Activated T-cell treated with anti-CD3 and anti-CD28 coated beads, Interleukin-2, amount 50 U/mL, for 24 hours (primary cell): ENCODE measurements at places on chromosomes 1 and 21.
A peak's percentile ranks its signal among the peaks of the same experiment; 100 is the strongest.

DNA sequence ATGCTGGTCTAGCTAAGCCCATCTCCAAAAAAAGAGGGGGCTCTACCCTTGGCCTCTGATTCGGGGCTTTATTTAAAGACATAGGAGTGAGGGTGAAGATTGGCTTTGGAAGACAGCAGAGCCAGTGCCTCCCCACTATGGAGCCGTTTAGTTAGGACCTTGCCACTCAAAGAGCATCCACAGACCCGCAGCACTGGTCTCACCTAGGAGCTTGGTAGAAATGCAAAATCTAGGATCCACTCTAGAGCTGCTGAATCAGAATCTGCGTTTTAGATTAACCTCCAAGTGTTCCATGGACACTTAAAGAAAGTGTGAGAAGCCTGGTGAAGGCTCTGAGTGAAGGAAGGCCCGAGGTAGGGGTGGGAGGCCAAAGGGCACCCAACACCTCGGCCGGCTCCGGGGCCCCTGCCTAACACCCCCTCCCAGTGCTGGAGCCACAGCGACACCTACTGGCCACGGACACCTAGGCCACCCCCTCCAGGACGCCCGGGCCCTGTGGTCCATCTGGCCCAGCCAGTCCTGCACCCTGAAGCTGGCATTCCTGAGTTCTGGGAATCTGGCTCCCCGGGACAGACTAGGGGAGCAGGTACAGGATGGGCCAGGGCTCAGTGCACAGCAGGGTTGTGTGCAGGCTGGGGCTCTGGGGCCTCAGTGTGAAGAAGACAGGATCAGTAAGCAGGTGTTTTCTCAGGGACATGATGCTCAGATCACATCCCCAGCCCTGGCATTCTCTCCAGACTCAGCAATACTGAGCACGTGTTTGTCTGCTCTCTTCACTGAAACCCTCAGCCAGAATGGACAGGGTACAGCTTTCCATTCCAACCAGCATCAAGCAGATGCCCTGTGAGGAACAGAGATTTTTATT, 79.2 kb downstream of the TMEM53 start:
- peak; percentile 86 for DNase-seq

GRCh38 chr1:160708118-160708517, 3.5 kb downstream of the CD48 start:
- no peak for DNase-seq

GRCh38 chr1:192256674-192257334, 60.0 kb upstream of the RGS21 start:
- DNase-seq = no peak

DNA sequence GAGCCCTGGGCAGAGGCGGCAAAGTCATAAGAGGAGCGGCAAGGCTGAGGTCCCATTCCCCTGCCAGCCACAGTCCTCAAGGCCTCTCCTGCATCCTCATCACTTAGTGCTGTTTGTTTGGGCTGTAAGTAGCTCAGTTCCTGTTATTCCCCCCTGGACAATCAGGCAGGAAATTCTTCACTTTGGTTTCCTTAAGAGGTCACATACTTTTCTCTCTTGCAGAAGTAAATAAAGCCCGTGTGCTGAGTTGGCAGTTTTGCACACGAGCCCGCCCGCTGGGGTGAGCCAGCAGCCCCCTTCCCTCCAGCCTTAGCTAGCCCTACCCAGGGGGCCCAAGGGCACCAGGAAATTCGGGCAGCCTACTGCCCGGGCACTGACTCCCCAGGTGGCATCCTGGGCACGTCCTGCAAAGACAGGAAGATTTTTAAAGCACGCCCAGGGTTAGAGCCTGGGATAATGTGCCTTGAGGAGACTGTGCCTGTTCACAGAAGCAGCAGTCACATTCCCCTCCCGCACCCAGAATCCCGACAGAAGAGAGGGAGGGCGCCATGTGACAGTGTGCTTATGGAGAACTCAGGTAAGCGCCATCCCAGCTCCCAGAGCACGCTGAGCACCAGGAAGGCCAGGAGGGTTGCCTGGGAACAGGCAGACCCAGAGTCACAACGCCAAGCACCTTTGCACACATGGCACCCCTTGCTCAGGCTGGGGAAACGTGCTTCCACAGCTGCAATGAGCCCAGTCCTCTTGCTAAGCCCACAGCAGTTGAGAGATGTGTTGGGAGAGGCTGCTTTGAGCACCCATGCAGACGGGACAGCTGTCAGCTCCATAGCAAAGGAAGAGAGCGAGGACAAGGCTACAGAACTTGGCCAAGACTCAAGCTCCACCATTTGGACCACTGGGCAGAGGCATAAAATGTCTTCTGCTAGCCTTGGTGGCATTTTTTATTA, 144.5 kb upstream of the TMEM51 start:
- DNase-seq = no peak

- no peak for DNase-seq
These were observed 145.2 kb downstream of the TNR start for GRCh38 chr1:175597969-175598765.

GRCh38 chr1:231240531-231240882, 505 bp upstream of the GNPAT start:
- no peak for DNase-seq

GRCh38 chr1:185920602-185921001, 186.4 kb downstream of the HMCN1 start:
- DNase-seq = no peak

- DNase-seq = no peak
These were observed 118.7 kb upstream of the CD34 start for GRCh38 chr1:208029381-208030287.

DNA sequence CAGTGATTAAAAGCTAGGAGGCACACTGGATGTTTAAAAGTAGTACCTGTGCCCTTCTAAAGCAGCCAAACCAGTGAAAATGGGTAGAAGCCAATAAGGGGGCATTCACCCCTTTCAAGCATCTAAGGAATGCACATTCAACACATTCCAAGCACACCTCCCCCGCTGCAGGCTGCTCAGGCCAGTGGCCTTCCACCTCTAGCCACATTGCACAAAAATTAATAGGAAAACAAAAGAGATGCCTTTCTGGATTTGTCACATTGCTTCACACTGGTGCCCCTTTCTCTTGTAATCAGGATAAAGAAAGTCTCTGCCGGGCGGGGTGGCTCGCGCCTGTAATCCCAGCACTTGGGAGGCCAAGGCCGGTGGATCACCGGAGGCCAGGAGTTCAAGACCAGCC, 834.0 kb downstream of the USP25 start:
- DNase-seq = no peak

GRCh38 chr1:217363319-217363718, 267.6 kb downstream of the GPATCH2 start:
- DNase-seq = no peak

DNA sequence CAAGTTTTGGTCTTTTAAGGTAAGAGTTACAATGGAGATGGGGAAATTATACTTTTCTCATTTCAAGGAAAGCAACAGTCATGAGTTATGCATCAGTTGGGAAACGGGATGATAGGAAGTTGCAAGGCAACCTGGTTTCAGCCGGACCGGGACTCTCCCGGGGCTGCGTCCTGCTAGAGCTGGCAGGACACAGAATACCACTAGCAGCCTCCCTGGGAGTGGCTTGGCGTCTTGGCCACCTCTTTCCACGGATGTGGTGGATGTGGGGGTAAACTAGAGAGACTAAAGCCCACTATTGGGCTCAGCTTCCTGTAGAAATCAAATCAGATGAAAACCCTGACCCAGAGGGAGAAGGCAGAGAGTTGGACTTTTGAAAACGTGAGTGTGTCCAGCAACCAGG, 71.9 kb downstream of the ADARB1 start:
- DNase-seq = no peak

- no peak for DNase-seq
These were observed 1.3 kb downstream of the TOR1AIP2 start for GRCh38 chr1:179876300-179876715.

DNA sequence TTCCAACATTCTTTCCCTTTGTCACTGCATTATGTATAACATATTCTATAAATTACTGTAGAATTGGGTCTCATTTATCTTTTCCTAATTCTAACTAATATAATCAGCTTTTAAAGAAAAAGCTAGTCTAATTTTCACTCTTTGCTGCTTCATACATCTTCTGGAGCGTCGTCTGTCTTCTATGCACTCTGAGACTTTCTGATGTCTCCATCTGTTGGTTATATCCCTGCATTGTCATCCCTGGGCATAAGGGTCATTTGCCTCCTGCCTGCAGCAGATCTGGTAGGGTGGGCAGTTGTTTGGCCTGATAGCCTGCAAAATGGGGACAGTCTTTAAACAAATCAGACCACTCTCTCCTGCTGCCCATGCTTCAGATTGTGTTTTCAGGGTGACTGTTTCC, 40.8 kb upstream of the DYNLT5 start:
- DNase-seq = no peak

DNA sequence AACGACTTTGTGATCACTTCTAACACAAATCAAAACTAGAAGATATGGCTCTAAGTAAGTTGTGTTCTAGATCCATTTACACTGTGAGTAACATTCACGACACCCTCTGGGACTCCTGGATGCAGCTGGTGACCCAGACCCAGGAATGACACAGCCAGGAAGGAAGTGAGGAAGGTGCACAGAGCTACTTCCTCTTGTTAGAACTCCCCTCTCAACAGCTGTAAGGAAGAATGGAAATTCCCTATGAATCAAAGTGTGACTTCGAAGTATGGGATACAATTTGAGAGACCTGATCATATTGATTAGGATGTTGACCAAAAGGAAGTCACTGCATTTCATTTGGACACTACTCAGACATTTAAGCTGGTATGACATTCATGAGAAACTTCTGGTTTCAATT, 185.3 kb downstream of the NRIP1 start:
- DNase-seq = no peak

- no peak for DNase-seq
These were observed 103.5 kb downstream of the HMCN1 start for GRCh38 chr1:185837711-185838110.

GRCh38 chr1:48362901-48363300, 109.1 kb downstream of the SPATA6 start:
- DNase-seq = no peak

GRCh38 chr1:101235696-101236515, 913 bp upstream of the S1PR1 start:
- peak; percentile 82 for DNase-seq

DNA sequence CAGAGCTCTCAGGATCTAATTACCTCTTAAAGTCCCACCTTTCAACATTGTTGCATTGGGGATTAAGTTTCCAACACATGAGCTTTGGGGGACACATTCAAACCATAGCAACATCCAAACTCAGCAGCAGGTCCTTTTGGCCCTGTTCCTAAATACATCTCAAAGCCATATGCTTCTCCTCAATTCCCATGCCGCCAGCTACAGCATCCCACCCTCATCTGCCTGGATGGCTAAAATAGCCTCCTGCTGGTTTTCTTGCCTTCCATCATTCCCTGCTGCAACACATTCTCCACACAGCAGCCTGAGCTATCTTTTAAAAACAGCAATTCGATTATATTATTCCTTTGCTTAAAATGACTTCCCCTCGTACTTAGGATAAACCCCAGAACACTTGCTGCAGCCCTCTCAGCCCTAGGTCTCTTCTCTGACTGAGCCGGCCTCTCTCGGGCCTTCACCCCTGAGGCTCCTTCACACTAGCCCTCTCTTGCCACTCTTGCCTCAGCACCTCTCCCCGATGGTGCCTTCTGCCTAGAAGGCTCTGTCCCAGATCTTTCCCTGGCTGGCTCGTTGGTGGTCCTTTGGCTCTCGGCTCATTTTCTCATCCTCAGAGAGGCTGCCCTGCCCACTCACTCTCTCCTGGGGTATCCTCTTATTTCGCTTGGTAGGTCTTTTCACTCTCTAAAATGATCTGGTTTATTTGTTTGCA, 16.5 kb downstream of the MYBPH start:
- DNase-seq = no peak

DNA sequence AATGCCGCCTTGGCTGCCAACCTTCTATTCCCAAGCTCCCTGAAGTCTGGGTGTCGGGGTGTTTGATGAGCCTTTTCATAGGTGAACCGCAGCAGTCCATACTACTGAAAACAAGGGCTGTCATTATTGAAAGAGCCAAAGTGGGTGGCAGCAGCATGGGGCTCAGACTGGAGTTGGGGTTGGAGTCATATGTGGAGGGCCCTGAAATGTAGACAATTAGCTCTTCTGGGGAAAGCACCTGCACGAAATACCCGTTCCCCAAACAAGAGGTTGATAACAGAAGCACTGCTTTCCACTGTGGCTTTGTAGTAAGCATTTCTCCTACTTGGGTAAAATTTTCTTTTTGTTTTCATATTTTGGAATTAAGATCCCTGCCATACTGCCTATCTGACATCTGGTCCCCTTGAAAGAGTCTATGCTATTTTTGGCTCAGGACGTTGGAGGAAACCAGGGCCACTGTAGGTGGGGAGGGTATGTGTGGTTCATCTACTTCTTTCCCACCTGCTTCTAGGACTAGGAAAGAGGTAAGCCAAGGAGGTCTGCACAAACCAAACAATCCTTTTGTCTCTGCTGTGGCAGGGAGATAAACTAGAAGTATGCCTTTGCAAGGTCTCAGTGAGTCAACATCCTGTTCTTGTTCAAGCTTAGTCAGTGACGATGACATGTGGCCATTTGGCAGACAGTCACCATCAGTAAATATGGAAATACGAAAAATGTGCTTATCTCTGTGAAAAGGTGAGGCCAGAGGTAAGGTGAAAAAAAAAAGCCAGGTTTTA, 197.0 kb upstream of the UBE2U start:
- DNase-seq = no peak

DNA sequence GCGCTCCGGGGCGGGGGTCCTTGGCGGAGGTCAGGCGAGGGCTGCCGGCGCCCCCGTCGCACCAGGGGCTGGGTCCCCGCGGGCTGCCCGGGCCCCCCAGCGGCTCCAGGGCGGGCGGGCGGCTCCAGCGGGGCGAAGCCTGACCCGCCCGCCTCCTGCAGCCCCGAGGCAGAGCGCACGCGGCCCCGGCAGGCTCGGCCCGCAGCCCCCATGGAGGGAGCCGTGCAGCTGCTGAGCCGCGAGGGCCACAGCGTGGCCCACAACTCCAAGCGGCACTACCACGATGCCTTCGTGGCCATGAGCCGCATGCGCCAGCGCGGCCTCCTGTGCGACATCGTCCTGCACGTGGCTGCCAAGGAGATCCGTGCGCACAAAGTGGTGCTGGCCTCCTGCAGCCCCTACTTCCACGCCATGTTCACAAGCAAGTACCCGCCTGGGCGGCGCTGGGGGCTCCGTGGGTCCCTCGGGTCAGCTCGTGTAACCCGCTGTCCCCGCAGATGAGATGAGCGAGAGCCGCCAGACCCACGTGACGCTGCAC, 817 bp downstream of the KLHL17 start:
- peak; percentile 54 for DNase-seq

DNA sequence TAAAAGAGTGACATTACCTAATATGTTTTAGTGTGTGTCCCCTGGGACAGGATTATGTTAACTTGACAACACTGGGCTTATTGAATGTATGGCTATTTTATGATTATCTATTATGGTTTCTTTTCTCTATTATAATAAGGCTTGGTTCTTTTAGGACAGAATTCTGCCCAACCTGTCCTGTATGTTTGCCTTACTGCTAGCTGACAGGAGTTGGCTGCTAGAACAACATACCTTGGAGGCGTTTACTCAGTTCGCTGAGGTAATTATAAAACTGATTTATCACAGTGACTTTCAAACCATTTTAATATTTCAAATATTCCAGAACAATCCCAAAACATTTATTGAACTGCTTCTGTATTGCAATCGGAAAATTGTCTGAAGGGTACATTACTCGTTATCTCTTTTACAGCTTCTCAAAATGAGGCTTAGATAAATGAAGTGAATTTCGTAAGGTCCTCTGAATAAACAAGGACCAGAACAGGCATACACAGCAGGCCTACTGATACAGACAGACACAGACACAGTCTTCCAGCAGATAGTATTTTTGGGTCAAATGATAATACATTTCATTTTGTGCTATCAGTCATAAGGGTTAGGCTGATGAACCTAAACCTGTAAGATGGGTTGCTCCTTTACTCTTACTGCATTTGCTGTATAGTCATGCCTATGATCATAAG, 44.2 kb downstream of the SCYL3 start:
- no peak for DNase-seq

GRCh38 chr1:212665241-212666115, 34.2 kb downstream of the BATF3 start:
- peak; percentile 89 for DNase-seq
